ENCODE measurements at places on chromosomes 7 and 10. TPM values are rescaled to one million over a fixed set of nuclear protein-coding genes. Genes with fewer than 3 reads are reported as not detected.

DNA sequence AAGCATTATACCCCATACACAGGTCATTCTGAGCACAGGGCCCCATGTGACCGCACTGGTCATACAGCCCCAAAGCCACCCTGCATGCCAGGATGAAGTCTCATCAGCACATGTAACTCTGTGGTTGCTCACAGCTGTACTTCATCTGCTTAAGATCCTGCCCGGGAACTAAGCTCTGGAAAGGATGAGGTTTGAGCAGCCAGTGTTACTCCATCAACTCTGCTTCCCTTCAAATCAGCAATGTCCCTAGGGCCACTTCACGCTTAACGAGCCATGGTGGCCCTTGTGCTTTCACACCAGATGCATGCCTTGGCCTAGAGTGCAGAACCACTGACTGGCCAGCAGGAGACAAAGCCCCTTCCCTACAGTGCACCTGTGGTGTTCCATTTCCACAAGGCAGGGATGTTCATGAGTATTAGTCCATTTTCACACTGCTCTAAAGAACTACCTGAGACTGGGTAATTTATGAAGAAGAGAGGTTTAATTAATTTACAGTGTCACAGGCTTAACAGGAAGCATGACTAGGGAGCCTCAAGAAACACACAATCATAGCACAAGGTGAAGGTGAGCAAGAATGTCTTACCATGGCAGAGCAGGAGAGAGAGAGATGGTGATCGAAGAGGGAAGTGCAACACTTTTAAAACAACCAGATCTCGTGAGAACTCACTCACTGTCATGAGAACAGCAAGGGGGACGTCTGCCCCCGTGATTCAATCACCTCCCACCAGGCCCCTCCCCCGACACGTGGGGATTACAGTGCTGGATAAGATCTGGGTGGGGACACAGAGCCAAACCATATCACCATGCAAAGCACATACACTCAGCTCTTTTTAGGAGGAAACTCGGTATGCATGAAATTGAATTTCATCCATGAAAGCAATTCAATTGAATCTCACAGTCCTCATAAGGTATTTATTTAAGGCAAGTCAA is 149.0 kb upstream of the CDCA7L start:
- H3K27me3 ChIP-seq = peaks cover 15% of the 10 kb centered on the region
- no peak for DNase-seq
- no peak overlapping the region for H3K4me3 ChIP-seq
- H3K36me3 ChIP-seq = no peaks in the 10 kb centered on the region
- H3K27ac ChIP-seq = no peak overlapping the region
- H3K4me1 ChIP-seq = no peaks in the 10 kb centered on the region

The IL2RA gene
- 9.2 TPM for polyA plus RNA-seq

The ANKRD30A gene
- not detected for polyA plus RNA-seq

GRCh38 chr10:350981-351501 is 215.8 kb downstream of the ZMYND11 start:
- DNase-seq = no peak
- peaks cover 5% of the 10 kb centered on the region for H3K4me1 ChIP-seq
- H3K27ac ChIP-seq = no peak overlapping the region
- H3K27me3 ChIP-seq = no peaks in the 10 kb centered on the region
- peaks cover 8% of the 10 kb centered on the region for H3K36me3 ChIP-seq
- no peak overlapping the region for H3K4me3 ChIP-seq

DNA sequence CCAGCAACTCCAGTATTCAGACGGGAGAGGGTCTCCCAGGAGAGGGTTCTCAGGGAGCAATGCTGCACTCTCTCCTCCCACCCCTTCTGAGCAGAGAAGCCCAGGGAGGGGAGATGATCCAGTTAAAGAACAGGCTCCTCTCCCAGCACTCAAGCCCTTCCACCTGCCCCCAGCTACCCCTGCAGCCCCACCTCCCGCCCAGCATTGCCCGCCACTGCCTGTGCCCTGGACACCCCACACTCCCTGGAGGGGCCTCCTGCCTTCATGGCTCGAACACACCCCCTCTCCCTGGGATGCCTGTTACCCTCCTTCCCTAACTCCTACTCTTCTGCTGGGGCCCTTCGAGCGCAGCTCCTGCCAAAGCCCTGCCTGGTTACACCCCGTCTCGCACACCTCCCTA is 66.8 kb downstream of the ELFN1 start:
- H3K36me3 ChIP-seq = peaks cover 8% of the 10 kb centered on the region
- H3K27ac ChIP-seq = no peak overlapping the region
- no peak for DNase-seq
- H3K27me3 ChIP-seq = peaks cover 54% of the 10 kb centered on the region
- H3K4me1 ChIP-seq = peaks cover 21% of the 10 kb centered on the region

DNA sequence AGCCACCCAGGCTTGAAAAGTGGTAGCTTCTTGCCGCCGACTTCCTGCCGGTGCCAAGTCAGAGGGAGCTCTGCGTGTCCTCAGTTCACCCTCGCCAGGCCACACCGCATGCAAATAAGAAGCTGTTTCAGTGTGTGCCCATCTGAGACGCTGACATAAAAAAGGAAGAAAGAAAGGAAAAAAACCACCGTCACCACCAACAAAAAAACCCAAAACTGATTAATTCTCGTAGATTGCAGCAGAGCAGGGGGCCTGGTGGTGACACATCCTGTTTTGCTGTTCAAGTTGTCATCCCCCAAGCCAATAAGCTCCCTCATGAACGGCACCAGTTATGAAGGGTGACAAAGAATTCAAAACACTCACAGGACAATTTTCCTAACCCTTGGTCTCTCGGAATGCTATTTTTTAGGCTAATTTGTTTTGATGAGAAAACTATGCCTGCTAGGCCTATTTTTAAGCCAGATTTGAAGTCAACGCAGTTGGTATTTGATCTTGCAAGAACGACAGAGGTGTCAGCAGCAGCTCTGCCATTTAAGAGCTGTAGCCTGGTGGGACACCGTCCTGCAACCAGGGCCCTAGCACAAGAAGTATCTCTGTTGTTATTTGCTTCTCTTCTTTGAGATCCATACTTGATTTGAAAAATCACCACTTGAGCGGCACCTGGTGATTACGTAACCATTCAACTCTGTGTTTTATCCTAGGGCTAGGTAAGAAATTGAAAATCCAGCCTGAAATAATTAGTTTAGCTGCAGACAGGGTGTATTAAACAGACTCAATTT is 145.6 kb downstream of the PFKFB3 start:
- H3K36me3 ChIP-seq = peaks cover 6% of the 10 kb centered on the region
- peak; percentile 93 for DNase-seq
- peaks cover 8% of the 10 kb centered on the region for H3K27me3 ChIP-seq
- H3K4me1 ChIP-seq = peaks cover 46% of the 10 kb centered on the region

- H3K4me1 ChIP-seq = no peaks in the 10 kb centered on the region
- no peak overlapping the region for H3K27ac ChIP-seq
Measured at GRCh38 chr7:17520941-17521340, 222.5 kb downstream of the AHR start.

The PGAM2 gene
- polyA plus RNA-seq = not detected

DNA sequence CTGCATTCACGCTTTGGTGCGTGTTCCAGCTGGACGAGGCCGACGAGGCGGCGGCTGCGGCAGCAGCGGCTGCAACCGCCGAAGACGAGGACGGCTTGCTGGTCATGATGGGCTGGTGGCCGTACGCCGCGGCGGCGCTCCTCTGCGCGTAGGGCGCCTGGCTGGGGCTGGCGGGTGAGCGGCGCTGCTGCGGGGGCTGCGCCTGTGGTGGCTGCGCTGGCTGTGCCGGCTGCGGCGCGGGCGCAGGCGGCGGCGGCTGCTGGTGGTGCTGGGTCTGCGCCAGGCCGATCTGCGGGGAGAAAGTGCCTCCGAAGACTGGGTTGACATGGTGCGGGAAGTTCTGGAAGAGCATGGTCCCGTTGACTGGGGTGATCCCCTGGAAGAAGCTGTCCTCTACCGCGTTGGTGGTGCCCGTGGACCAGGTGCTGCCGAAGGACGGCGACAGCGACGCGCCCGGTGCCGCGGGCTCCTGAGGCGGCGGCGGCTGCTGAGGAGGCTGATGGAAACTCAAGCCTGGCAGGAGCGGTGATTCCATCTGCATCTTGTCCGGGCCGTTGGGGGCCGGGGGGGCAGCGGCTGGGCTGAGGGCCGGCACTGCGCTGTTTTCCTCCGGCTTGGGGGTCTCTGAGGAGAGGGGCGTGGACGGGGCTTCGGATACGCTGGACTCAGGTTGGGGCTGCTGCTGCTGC is 51.1 kb downstream of the CPEB3 start:
- peak overlapping the region; percentile 92 for H3K4me3 ChIP-seq
- peak; percentile 40 for DNase-seq
- no peaks in the 10 kb centered on the region for H3K27me3 ChIP-seq
- H3K4me1 ChIP-seq = peaks cover 44% of the 10 kb centered on the region

The MCM10 gene
- polyA plus RNA-seq = 0.06 TPM

The ZPBP gene
- not detected for polyA plus RNA-seq

GRCh38 chr10:5655121-5655520 is 11.3 kb downstream of the ASB13 start:
- H3K4me3 ChIP-seq = no peak overlapping the region
- no peak for DNase-seq
- no peaks in the 10 kb centered on the region for H3K27me3 ChIP-seq
- H3K27ac ChIP-seq = peak overlapping the region; percentile 6
- H3K4me1 ChIP-seq = peaks cover 18% of the 10 kb centered on the region

GRCh38 chr10:5622186-5622960 is 44.0 kb downstream of the ASB13 start:
- peaks cover 6% of the 10 kb centered on the region for H3K27me3 ChIP-seq
- no peak overlapping the region for H3K4me3 ChIP-seq
- no peaks in the 10 kb centered on the region for H3K4me1 ChIP-seq

DNA sequence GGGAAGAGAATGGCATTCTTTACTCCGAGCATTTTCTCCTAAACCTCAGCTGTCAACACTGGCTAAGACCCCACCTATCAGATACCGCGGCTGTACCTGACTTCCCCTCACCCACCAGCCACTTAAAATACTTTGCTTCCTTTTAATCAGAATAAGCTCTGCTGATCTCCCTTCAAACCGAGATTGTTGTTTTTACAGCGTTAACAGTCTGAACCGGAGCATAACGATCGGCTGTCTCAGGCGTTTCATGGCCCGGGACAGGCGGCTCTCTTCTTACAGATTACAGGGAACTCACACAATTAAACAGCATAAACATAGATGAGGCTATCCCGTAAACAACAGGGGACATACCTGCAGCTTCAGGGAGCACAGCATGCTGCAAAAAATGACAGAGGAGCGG is 174.3 kb upstream of the RNF32 start:
- H3K36me3 ChIP-seq = no peaks in the 10 kb centered on the region
- H3K4me3 ChIP-seq = no peak overlapping the region
- H3K27ac ChIP-seq = no peak overlapping the region

DNA sequence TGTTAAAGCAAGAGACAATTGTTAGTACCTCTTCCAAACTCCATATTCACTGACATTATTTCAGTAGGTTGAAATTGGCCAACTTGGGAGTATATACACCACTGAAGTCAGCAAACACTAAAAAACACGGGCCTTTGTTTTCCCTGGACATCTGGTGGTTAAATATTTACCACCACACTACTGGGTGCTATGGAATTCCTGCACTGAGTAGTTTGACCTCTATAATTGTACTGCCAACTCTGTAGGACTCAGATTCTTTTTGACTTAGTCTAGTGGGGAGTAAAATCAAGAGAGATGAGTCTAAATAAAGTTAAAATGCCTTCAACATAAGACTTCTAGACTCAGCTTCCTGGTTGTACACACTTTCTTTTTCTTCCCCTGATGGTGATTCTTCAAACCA is 41.3 kb upstream of the TES start:
- peaks cover 33% of the 10 kb centered on the region for H3K4me1 ChIP-seq
- H3K4me3 ChIP-seq = no peak overlapping the region
- H3K27ac ChIP-seq = no peak overlapping the region
- no peak for DNase-seq
- H3K36me3 ChIP-seq = no peaks in the 10 kb centered on the region

DNA sequence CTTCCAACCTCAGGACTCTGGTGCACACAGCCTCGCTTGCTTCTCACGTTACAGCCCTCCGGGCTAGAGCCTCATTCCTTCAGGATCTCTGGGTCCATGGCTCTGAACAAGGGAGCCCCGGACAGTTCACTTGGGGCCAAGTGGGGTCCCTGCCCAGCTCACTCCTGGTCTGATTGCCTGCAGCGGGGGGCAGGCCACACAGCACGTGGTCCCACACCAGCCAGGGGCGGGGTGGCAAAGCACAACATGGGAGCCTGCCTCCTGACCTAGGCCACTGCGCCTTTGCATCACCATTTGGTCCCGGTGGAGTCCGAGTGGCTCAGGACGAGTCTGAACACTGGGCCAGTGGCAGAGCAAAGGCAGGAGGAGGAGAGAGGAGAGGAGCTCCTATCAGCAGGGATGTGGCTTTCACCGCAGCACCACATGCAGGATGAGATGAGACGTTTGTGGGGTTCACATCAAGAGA is 13.4 kb upstream of the CRYGN start:
- no peak for DNase-seq
- no peak overlapping the region for H3K27ac ChIP-seq
- peaks cover 6% of the 10 kb centered on the region for H3K27me3 ChIP-seq

DNA sequence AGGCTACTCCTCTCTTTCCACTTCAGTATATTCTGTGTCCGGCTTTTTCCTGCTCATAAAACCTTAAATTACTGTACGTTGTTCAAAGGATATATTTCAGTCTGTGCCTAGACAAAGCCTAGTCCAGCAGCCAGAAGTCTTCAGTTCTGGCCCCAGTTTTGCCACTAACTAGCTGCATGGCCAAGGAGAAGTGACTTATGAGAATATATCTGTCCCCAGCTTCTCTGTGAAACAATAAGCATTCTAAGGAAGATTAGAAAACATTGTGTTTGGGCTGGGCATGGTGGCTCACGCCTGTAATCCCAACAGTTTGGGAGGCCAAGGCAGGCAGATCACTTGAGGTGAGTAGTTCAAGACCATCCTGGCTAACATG is 105.0 kb upstream of the HDAC9 start:
- peak overlapping the region; percentile 20 for H3K27ac ChIP-seq
- no peaks in the 10 kb centered on the region for H3K36me3 ChIP-seq
- peak overlapping the region; percentile 69 for H3K4me3 ChIP-seq
- H3K4me1 ChIP-seq = peaks cover 62% of the 10 kb centered on the region
- no peaks in the 10 kb centered on the region for H3K27me3 ChIP-seq

DNA sequence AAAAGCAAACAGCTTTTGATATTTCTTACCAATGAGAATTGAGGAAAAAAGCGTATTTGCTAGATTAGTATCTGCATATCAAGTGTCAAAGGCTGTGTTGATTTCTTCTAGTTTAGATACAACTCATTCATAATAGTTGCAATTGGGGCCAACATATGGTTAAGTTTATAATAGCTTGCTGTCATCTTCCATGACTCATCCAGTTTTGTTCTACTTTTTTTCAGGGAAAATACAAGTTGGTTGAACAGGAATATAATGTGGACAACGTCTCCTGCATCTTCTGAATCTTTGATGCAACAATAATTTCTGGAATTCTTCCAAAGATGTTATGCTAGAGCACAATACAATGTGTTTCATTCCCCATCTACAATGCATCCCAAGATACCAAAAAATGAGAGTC is 182.0 kb downstream of the THSD7A start:
- H3K27me3 ChIP-seq = no peaks in the 10 kb centered on the region
- no peaks in the 10 kb centered on the region for H3K4me1 ChIP-seq
- no peaks in the 10 kb centered on the region for H3K36me3 ChIP-seq
- H3K27ac ChIP-seq = no peak overlapping the region
- no peak for DNase-seq

The MAT1A gene
- polyA plus RNA-seq = not detected

The LIPK gene
- not detected for polyA plus RNA-seq

GRCh38 chr7:18903695-18904094 is 213.7 kb downstream of the TWIST1 start:
- DNase-seq = no peak
- no peak overlapping the region for H3K4me3 ChIP-seq
- no peaks in the 10 kb centered on the region for H3K27me3 ChIP-seq
- no peaks in the 10 kb centered on the region for H3K4me1 ChIP-seq
- H3K27ac ChIP-seq = no peak overlapping the region

The CDK1 gene
- polyA plus RNA-seq = 0.33 TPM

The ADK gene
- polyA plus RNA-seq = 275 TPM

The LRGUK gene
- not detected for polyA plus RNA-seq

The ARMC3 gene
- not detected for polyA plus RNA-seq

The BTBD16 gene
- polyA plus RNA-seq = not detected

The WDR86 gene
- 1.4 TPM for polyA plus RNA-seq

The CTTNBP2 gene
- not detected for polyA plus RNA-seq

The TWIST1 gene
- polyA plus RNA-seq = not detected

All from naive B cell (primary cell).